Activated naive CD8-positive, alpha-beta T cell treated with anti-CD3 and anti-CD28 coated beads, Interleukin-2, amount 10 ng/mL, durations not matched to agents 7 days and 5 days (primary cell): ENCODE measurements at places on chromosomes 3 and 15.

DNA sequence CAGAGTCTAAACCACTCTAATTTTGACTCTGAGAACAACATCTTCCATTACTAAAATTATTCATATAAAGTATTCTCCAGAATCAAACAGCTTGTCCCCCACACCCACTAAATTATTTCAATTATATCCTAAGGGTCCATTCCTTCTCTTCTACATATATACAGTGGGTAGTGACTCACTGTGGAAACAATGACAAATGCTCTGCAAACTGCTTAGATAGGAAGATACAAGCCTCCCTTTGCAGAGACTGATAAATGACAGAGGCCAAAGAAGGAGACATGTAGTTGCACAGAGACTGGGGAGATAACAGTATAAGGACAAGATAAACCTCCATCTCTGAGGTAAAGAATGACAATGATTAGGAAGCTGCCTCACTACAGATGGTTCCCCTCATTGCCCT lies 1087.4 kb downstream of the AGBL1 start:
- DNase-seq, result no peak

GRCh38 chr15:70172124-70172523 lies 74.4 kb upstream of the TLE3 start:
- no peak for DNase-seq

DNA sequence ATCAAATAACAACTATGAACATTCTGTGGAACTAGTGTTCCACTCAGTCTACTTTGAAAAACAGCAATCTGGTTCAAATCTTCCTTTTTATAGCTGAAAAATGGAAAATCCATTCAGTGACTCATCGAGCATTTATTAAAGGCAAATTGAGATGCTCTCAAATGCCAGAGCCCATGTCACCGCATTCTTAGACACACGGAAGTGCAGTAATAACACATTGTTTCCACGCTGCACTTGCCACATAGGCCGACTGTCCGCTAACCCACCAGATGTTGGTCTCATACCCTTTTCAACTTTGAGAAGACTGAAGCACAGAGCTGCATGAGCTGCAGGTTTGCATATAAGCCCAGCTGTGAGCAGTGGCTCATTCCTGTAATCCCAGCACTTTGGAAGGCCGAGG lies 95.9 kb downstream of the TMEM266 start:
- DNase-seq, result no peak

- no peak for DNase-seq
Measured at GRCh38 chr15:29682781-29683180, 139.5 kb downstream of the TJP1 start.

DNA sequence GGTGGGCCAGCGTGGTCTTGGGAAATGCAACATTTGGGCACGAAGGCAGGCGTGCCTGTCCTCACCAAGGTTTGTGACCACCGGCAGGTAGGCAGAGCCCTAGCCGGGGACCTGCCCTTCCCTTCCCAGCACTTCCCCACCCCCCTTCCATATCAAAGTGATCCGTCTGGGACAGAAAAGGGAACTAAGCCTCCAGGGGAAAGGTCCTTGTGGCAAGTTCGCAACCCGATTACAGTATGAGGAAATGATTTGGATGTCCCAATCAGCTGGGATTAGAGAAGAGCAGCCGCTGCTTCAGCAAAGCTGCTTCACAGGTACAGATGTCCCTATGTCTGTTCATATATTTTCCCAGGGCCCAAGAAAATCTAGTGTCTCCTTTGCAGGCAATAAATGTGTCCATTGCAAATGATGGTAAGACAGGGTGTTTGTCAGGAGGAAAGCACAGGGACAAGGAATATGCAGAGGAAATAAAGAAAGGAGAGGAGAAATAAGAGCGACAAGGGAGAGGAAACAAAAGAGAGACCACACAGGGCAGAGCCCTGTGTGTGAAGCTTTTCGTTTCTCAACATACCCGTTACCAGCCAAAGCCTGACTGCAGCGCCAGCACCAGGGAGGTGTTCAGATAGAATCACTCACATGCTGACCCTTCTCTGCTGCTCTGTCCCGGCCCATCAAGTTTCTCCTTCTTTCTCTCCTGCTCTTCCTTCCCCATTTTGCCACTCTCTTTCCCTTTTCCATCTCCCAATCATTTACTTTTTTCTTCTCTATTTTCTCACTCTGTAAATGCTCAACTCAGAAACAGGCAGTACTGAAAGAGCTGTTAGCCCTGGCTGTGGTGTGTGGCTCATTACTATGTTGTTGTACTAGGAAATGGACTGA lies 17.4 kb upstream of the SECISBP2L start:
- no peak for DNase-seq

DNA sequence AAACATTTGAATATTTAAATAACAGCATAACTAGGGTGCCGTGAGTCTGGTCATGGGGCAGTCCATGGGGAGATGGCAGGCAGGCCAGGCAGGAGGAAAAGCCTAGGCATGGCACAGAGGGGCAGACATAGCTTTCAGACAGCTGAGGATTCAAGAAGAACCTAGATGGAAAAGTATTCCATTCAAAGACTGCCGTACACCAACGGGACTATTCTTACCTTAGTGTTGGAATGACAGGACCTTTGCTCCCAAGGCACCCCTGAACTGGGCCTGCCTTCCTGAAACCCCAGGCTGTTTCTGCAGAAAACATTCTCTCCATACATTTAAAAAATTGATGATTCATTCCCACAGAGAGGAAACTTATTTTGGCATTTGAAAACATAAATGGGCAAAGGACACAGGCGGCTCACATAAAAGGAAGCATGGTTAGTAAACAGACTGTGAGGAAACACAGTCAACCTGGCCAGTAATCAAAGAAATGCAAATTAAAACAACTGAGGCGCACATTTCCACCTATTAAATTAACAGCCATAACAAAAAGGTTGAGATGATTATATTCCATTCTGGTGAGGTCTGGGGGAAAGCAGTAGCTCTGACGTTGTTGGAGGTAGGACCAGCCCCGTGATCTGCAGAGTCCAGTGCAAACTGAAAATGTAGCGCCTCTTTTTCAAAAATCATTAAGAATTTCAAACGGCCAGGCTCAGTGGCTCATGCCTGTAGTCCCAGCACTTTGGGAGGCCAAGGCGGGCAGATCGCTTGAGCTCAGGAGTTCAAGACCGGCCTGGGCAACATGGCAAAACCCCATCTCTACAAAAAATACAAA lies 71.3 kb upstream of the SMAD3 start:
- no peak for DNase-seq

DNA sequence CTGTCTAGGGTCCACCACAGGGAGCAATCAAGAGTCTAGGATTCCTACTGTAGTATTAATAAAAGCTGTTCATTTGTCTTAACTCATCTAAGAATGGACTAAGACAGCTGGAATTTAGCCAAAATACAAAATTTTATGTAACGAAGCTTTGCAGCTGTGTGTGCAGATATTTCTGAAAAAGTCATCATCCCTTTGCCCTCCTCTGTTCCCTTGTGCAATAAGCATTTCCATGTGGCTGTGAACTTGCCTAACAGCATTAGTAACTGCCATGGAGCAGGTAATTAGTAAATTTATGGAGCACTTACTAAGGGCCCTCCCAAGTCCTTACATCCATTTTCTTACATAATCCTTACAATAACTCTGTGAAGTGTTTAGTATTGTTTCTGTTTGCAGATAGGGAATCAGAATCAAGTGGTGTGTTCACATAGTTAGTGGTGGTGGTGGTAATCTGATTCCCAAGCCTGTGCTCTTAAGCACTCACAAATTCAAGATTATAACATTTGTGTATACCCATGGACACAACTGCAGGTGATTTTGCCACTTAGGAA lies 114.5 kb downstream of the RARB start:
- no peak for DNase-seq

GRCh38 chr3:191813245-191813644 lies 352.3 kb downstream of the PYDC2 start:
- no peak for DNase-seq

DNA sequence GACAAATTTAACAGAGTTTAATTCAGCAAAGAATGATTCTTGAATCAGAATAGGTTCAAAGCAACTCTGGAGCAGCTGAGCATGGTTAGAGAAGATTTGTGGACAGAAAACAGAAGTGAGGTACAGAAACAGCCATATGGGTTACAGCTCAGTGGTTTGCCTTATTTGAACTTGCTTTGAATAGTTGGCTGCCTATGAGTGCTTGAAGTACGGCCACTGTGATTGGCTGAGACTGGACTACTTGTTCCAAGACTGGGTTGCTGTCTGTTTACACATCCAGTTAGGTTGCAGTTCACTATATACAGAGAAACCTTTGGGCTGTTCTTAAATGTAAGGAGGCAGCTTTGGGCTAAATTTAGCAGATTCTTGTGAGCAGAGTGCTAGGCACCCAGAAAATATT lies 79.4 kb upstream of the CADPS start:
- no peak for DNase-seq

GRCh38 chr3:156648086-156648485 lies 26.3 kb upstream of the TIPARP start:
- DNase-seq, result no peak

GRCh38 chr15:40006003-40006402 lies 33.0 kb downstream of the SRP14 start:
- no peak for DNase-seq

DNA sequence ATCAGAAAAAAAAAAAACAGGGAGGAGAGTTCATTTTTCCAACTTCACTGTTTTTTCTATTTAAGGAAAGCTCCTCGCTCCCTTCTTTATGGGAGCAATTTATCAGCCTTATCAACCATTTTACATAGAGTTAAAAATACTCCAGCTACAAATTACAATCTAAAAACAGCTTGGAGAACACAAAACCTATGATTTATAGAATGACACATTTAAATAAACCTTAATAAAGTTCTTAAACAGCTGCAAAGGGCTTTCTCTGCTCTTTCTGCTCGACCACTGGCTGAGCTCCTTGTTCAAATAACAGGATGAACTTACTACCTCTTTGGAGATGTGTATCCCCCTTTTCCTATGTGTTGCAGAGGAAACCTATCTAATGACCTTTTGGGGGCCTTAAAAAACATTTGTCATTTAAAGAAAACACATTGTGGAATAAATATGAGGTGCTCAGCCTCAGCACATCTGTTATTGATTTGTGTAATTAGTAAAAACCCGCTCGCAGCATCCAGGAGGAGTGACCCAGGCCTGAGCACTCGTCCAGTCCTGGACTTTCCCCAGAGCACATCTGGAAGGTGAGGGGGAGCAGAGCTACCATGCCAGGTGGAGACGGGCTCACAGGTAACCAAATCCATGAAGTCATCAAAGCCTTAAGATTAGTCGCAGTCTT lies 231.2 kb downstream of the ATP8B4 start:
- DNase-seq, result no peak

DNA sequence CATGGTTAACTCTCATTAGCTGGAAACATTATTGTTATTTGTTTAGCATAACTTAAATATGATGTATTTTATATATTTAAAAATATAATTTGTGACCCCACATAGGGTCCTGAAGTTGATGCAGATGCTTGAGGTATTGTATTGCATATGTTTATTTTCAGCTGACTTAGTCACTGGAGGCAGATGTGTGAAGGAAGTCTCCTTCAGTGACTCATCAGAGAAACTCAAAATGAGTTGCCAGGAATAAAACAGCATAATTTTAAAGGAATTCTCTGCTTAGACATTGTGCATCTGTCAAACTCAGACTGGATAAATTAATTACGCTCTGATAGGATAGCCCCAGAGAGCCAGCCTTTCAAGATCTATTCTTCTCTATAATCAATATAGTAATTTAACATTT lies 7.9 kb upstream of the OR4F6 start:
- DNase-seq, result no peak
